Small intestine (tissue), 16 donors: ENCODE measurements at places on chromosomes 3 and 15.
A peak's percentile ranks its signal among the peaks of the same experiment; 100 is the strongest.

- H3K27ac ChIP-seq = no peak overlapping the region
- no peaks in the 10 kb centered on the region for H3K36me3 ChIP-seq
- no peaks in the 10 kb centered on the region for H3K27me3 ChIP-seq
- DNase-seq = no peak
Observed at GRCh38 chr3:7977245-7978086, 524.2 kb upstream of the LMCD1 start.

DNA sequence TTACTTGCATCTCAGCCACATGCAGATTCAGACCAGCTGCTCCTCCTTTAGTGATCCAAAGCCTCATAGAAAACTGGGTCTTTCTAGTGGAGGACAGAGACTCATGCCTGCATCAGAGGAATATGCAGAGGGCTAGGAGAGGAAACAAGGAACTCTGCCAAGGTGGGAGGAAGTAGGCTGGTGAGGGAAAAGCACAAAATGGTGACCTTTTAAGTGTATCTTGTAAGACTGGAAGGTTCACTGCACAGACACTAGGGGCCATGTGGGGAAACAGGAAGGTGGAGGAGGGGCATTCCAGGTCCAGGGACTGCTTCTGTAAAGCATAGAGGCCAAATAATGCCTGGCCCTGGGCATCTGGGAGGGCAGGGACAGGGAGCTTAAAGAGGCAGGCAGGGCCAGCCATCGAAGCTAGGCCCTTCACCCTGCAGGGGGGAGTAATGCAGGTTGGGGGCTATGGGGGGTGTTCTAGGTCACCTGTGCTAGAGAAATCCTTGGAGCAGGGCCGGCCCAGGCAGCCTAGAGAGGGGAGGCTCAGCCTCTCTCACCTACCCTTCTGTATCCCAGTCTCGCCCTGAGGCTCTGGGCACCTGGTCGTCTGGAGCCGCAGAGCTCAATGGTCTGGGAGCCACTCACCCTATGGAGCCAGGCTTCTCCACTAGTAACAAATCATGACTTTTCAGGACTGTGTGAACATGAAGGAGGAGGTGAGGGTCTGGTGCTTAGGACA lies 117.7 kb downstream of the DNAJB8 start:
- H3K27me3 ChIP-seq = no peaks in the 10 kb centered on the region
- DNase-seq = peak; percentile 17
- H3K27ac ChIP-seq = no peak overlapping the region
- no peaks in the 10 kb centered on the region for H3K4me1 ChIP-seq
- H3K36me3 ChIP-seq = peaks cover 33% of the 10 kb centered on the region
- no peak overlapping the region for H3K4me3 ChIP-seq

DNA sequence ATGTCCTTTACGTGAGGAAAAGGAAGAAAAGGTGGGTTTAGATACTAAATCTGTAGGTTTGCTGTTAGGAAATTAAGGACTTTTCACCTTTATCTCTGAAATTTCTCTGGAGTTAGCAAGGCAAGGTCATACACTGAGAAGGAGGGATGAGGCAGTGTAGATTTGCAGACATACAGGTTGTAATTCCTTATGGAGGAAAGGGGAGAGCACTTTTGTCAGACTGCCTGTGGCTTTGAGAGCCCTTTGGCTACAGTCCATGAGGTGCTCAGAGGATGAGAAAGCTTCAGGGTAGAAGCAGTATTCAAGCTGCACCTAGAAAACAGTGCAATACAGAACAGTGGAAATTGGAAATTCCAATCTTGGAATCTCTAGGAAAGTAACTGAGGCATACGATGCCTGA lies 8.3 kb downstream of the RPL14 start:
- H3K27ac ChIP-seq = no peak overlapping the region
- peaks cover 4% of the 10 kb centered on the region for H3K36me3 ChIP-seq
- H3K4me1 ChIP-seq = no peaks in the 10 kb centered on the region
- H3K27me3 ChIP-seq = no peaks in the 10 kb centered on the region
- H3K4me3 ChIP-seq = no peak overlapping the region
- DNase-seq = no peak

DNA sequence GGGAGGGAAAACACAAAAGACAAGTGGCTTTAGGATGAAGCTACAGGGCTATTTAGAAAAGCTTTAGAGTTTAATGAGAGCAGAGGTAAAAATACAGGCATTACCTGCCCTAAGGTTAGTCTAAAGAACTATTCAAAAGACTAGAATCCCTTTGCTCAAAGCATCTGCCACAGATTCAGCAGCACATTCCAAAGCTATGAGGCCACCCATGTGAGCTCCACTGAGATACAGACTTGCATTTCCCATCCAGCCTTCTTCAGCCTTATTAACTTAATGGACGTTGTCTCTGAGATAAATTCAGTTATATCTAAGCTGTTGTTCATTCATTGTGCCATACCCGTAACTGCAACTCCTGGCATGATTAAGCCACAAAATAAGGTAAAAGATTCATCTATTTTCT lies 25.4 kb downstream of the CXCR6 start:
- no peaks in the 10 kb centered on the region for H3K4me1 ChIP-seq
- no peak for DNase-seq
- H3K27ac ChIP-seq = no peak overlapping the region
- no peak overlapping the region for H3K4me3 ChIP-seq
- peaks cover 30% of the 10 kb centered on the region for H3K36me3 ChIP-seq
- H3K27me3 ChIP-seq = no peaks in the 10 kb centered on the region

DNA sequence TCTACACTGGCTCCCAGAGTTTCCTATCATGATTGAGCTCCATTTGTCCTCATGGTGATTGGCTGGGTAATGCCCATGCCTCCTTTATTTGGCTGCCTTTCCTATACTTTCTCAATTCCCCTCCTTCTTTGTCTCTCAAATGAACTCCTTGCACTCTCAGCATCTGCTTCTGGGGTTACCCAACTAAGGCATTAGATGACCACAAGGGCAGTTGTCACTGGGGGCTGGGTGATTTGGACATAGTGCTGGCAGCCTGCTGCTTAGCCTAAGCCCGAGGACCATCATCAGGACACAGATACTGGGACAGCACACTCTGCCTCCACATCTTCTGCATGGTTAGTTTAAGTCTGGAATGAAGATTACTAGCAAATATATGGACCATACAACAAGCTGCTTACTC lies 49.2 kb upstream of the LRRFIP2 start:
- H3K4me3 ChIP-seq = no peak overlapping the region
- peaks cover 27% of the 10 kb centered on the region for H3K4me1 ChIP-seq
- H3K27ac ChIP-seq = no peak overlapping the region
- no peaks in the 10 kb centered on the region for H3K27me3 ChIP-seq

- H3K27ac ChIP-seq = peak overlapping the region; percentile 54
- H3K27me3 ChIP-seq = no peaks in the 10 kb centered on the region
Observed at GRCh38 chr3:112390783-112391641, 58.1 kb downstream of the CD200 start.

DNA sequence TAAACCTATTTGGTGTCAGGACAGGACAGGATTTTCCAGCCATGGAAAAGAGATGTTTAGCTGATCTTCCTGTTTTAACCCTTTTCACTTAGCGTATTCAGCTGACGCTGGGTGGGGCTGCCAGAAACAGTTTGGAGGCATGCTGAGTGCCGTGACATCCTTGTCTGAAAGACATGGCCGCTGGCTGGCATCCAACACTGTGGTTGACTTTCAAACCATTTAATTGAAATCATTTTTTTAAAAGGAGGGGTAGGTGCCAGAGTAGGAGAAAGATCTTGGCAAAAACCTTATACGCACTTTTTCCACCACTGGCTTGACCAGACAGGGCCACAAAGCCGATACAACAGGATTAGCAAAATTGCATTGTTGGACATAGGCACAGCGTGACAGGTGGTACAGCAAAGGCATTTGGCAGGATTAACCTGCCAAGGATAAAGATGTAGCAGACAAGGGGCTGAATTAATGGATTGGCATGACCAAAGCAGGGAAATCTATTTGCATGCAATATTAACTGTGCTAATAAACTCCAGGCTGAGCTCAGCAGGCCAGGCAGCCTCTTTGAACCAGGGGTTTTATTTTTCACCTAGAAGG lies 131.8 kb upstream of the TOPAZ1 start:
- H3K4me1 ChIP-seq = no peaks in the 10 kb centered on the region
- no peak overlapping the region for H3K4me3 ChIP-seq
- no peak overlapping the region for H3K27ac ChIP-seq
- H3K27me3 ChIP-seq = peaks cover 4% of the 10 kb centered on the region
- no peaks in the 10 kb centered on the region for H3K36me3 ChIP-seq

GRCh38 chr3:5056111-5056391 lies 66.0 kb upstream of the ARL8B start:
- DNase-seq = no peak
- H3K36me3 ChIP-seq = no peaks in the 10 kb centered on the region
- H3K4me3 ChIP-seq = no peak overlapping the region
- no peaks in the 10 kb centered on the region for H3K27me3 ChIP-seq
- no peaks in the 10 kb centered on the region for H3K4me1 ChIP-seq
- no peak overlapping the region for H3K27ac ChIP-seq

- no peak overlapping the region for H3K27ac ChIP-seq
- no peaks in the 10 kb centered on the region for H3K27me3 ChIP-seq
- H3K4me1 ChIP-seq = no peaks in the 10 kb centered on the region
- no peak for DNase-seq
- H3K36me3 ChIP-seq = no peaks in the 10 kb centered on the region
Observed at GRCh38 chr3:115580566-115580965, 42.7 kb upstream of the GAP43 start.

DNA sequence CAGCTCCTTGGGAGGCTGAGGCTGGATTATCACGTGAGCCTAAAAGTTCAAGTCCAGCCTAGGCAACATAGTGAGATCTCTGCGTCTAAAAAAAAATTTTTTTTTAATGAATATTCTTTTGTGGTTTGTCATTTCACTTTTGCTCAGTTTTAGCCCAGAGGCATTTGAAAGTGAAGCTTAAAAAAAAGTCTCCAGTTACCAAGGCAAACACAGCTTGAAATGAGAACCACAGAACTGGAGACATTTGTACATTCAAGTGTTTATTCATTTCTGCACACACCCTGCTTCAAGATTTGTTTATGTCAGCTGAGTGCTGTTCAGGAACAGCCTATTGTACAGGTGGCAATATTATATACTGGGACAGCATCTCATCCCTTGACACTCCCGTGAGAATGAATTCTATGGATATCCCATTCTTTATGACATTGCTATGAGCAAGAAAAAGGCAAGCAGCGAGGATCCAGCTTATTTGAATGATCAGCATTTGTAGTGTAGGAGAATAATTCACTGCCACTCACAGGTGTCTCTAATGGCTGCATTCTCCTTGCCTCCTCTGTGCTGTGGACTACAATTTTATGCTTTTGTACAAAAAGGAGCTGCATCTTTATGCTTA lies 444.8 kb upstream of the GRM7 start:
- H3K27ac ChIP-seq = no peak overlapping the region
- no peak for DNase-seq
- H3K36me3 ChIP-seq = no peaks in the 10 kb centered on the region
- H3K27me3 ChIP-seq = no peaks in the 10 kb centered on the region

- H3K4me3 ChIP-seq = peak overlapping the region; percentile 66
- H3K27me3 ChIP-seq = no peaks in the 10 kb centered on the region
- H3K27ac ChIP-seq = peak overlapping the region; percentile 74
- peaks cover 3% of the 10 kb centered on the region for H3K4me1 ChIP-seq
- DNase-seq = peak; percentile 66
- no peaks in the 10 kb centered on the region for H3K36me3 ChIP-seq
Observed at GRCh38 chr15:66387163-66388042, 691 bp downstream of the MAP2K1 start.

DNA sequence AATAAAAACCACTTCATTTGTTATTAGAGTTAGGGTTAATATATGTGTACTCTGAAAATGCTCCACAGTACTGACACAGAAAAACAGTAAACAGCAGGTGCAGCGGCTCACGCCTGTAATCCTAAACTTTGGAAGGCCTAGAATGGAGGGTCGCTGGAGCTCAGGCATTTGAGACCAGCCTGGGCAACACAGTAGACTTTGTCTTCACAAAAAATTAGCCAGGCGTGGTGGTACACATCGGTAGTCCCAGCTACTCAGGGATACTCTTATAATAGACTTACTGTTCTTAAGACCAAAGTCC lies 40.3 kb downstream of the UACA start:
- no peak overlapping the region for H3K4me3 ChIP-seq
- DNase-seq = peak; percentile 25
- H3K36me3 ChIP-seq = no peaks in the 10 kb centered on the region
- peaks cover 4% of the 10 kb centered on the region for H3K4me1 ChIP-seq
- H3K27ac ChIP-seq = no peak overlapping the region

DNA sequence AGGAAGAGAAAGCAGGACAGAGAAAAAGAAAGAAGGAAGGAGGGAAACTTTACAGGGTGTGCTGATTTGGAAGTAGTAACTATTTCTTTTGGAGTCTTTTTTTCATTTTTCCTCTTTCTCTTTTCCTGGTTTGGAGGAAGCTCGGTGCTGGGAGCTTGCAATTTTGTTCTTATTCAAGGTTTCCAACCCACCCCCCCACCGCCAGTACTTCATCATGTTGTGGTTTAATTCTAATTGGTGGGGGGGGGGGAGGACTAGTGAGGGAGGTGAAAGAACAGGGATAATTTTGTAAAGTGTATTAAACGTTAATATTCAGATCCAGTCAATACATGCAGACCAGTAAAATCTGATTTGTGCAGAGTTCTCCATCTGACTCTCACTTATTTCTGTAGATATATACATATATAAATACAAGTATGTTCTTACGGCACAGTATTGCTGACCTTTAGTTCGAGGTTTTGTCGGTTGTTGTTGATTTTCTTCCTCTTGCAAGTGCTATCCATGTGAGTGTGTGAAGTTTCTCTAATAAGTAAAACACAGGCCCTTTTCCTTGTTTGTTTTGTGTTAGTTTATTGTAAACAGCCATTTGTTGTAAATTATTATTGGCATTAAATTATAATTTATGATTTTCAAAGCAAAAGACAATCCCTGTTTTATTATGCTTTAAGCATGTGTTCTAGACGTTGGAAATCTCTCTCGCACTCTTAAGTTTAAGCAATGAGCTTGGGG lies 9.3 kb downstream of the NR2F2 start:
- H3K36me3 ChIP-seq = no peaks in the 10 kb centered on the region
- H3K4me3 ChIP-seq = peak overlapping the region; percentile 19
- peaks cover 2% of the 10 kb centered on the region for H3K27me3 ChIP-seq
- no peak overlapping the region for H3K27ac ChIP-seq
- DNase-seq = no peak

GRCh38 chr3:148077318-148077923 lies 620.3 kb upstream of the AGTR1 start:
- no peaks in the 10 kb centered on the region for H3K36me3 ChIP-seq
- H3K27ac ChIP-seq = no peak overlapping the region
- no peaks in the 10 kb centered on the region for H3K27me3 ChIP-seq
- H3K4me1 ChIP-seq = no peaks in the 10 kb centered on the region
- no peak overlapping the region for H3K4me3 ChIP-seq
- DNase-seq = peak; percentile 13

DNA sequence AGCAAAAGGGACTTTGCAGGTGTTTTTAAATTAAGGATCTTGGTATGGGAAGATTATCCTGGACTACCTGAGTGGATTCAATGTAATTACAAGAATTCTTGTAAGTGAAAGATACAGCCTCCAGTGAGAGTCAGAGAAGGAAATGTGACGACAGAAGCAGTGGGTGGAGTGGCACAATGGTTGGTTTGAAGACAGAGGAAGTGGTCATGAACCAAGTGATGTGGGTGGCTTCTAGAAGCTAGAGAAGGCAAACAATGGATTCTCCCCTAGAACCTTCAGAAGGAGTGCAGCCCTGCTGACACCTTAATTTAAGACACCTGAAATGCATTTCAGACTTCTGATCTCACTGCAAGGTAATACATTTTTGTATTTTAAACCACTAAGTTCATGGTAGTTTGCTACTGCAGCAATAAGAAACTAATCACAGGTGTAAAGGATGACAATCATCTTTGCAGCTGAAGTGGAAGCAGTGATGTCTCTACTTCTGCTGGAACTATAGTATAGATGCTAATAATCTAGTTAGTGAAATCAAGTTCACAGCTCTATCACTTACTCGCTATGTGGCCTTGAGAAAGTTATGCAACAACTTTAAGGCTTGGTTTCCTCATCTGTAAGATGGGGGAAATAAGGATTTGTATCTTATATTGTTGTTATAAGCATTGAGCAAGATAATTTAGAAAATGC lies 403.4 kb upstream of the SUCLG2 start:
- no peak for DNase-seq
- H3K27ac ChIP-seq = no peak overlapping the region
- H3K36me3 ChIP-seq = no peaks in the 10 kb centered on the region
- H3K4me3 ChIP-seq = no peak overlapping the region
